ENCODE measurements at places on chromosomes 4 and X.

GRCh38 chr4:24408640-24409039 lies 175.7 kb downstream of the DHX15 start:
- DNase-seq, result no peak

- no peak for DNase-seq
Measured at GRCh38 chrX:38878641-38879340, 77.5 kb downstream of the MID1IP1 start.

- DNase-seq, result no peak
Measured at GRCh38 chr4:9936129-9936644, 85.1 kb downstream of the SLC2A9 start.

DNA sequence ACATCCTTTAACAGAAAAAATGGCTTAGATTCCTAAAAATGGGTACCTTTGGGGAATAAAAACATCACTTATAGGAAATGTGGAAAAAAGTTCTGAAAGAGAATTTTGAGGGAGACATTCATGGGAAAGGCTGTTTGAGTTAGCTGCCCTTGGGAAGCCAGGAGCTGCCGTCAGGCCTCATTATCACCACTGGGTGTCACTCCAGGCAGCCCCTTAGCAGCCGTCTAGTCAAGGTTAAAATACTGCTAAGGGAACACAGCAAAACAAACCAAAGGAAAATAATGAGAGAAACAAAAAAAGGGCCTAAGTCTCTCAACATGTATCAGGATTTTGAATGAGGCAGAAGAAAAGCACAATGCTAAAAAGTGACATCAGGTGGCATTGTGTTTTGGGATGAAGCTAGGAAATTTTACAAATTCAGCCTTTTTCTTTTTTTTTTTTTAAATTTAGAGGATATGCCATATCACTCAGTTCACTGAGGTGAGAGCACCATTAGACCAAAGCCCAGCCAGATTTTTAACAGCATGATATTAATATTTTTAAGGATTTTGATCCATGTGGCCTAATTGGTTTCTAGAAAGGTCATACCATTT lies 235.3 kb downstream of the GPAT3 start:
- DNase-seq, result peak; percentile 2

DNA sequence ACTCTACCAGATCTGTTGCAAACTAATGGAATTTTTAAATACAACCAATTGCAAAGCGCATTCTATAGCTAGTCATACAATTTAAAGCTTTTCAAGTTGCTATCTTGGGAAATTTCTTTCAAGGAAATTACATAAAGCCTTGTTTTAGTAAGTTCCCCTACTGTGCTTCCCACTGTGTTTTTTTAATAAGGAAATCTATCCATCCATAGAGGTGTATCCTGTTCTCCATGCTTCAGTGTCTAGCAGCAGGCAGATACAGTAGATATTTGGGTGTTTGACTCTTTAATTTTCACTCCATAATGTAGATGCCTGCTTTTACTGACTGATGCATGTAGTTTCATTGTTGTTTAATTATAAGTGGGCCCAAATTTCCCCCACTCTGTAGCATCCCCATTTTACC lies 171.6 kb upstream of the POU3F4 start:
- no peak for DNase-seq

GRCh38 chrX:115318139-115318538 lies 28.6 kb downstream of the LUZP4 start:
- no peak for DNase-seq
